GM03348 (cell line): ENCODE measurements at places on chromosomes 11 and 22.

GRCh38 chr11:72703267-72704008 lies 29.2 kb upstream of the PDE2A start:
- DNase-seq, result peak; percentile 97

DNA sequence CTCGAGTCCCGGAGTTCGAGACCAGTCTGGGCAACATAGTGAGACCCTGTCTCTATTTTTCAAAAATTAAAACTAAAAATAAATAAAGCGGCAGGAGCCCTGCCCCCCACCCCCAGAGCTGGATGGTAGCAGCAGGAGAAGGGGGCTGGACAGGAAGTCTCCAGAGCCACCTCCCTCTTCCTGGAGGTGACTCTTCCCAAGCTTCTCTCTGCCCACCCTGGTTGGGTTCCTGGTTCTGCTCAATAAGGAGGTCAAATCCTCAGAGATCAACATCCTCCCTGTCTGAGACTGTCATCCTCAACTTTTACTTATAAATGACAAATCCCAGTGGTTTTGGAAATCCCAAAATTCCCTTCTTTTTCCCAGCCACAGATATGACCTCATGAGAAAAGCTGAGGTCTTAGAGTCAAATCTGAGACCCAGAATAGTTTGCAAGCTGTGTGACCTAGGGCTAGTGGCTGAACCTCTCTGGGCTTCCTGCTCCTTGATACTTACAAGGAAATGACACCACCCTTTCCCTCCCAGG lies 987 bp downstream of the C1QTNF6 start:
- no peak for DNase-seq

DNA sequence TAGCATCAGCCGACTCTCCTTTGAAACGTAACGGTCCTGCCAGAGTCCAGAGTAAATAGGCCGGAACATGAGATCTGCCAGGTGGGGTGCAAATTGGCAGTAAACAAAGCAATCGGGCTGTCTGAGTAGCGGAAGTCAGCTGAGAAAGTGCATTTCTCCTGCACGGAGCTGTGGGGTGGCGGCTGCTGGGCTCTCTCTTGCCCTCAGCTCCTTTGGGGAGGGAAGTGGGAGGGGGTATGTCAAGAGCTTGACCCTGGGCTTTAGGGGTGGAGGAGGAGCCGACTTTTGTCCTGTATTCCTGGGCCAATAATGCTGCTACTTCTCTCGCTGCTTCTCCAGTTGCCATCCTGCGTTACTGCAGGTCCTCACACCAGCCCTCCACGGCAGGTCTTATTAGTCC lies 11.6 kb downstream of the GRIK4 start:
- DNase-seq, result no peak

GRCh38 chr11:19912958-19913892 lies 200.6 kb downstream of the NAV2 start:
- no peak for DNase-seq

DNA sequence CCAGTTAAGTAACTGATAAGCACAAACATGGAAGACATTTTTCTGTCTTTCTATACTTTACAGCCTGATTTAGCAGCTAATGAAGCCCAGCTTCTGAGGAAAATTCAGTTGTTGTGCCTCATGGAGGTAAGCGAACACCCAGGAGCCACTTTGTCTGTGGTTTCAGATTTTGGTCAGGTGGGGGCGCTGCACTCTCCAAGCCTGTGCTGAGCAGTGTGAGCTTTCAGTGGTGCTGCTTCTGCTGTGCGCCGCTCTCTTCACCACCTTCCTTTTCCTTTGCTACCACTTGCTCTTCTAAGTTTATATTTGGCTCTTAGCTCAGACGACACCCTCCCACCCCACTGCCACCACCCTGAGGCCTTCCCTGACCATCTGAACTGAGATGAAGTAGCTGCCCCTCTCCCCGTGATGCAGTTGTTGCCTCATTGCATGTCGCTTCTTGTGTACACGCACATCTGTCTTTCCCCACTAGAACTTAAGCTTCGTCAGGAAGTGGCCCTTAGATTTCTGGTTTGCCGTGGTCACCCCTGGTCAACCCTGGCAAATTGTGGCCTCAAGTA lies 14.0 kb downstream of the PSMD13 start:
- DNase-seq, result peak; percentile 71

DNA sequence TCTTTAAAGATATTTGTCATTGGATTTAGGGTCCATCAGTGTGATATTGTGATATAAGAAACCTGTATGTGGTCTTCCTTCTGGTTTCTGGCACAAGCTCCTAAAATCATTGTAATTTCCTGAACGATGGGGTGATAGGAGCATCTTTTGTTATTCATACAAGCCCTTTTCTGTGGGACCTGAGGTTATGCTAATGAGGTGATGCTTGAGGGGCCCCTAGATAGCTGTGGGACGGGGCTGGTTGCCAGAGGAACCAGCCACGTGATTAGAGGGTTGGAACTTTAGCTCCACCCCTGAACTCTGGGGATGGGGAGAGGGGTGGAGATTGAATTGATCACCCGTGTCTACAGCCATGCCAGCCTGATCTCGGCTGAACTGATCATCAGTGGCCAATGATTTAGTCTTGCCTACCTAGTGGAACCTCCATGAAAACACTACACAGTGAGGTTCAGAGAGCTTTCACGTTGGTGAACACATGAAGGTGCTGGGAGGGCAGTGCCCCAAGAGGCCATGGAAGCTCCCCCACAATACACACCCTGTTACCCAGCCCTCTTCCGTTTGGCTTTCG lies 62.8 kb downstream of the BCR start:
- no peak for DNase-seq

GRCh38 chr11:65814131-65814985 lies 19.4 kb upstream of the SNX32 start:
- DNase-seq, result no peak

DNA sequence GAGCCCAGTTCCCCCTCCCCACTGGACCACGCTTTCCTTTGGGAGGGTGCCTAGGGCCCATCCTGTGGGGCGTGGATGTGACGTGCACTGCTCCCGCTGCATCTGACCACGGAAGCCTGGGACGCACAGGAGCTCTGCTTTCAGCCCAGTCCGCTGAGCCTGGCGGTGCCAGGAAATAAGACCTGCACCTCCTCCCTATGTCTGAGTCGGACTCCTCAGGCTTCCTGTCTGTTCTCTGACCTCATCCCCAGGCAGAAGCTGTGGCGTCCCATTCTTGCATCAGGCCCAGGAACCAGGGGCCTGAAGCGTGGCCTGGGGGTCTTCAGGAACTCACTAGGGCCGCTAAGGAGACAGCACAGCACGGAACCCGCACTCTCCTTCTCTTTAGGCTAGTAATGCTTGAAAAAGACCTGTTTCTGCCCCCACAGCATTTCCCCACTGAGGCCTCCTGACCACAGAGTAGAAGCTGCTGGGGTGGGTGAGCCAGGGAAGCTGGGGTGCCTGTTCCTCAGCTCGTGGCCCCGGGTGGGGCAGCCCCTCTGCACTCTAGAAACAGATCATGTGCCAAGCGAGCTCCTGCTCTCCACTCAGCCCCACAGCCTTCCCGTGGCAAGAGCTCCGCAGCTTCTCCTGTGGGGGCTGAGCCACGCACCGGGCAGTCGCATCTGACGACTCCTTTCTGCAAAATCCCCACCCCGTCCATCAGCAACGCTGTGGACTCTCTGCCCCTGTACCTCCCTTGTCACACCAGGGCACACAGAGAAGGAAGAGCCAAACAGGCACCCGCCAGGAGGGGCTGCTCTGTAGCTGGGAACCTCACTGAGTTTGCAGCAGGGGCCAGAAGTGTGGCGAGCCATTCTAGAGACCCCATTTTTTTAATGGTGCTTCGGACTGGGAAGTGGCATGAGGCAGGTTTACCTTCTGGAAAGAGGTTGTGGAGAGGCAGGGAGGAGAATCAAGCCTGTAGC lies 22.6 kb downstream of the MOV10L1 start:
- peak; percentile 66 for DNase-seq

DNA sequence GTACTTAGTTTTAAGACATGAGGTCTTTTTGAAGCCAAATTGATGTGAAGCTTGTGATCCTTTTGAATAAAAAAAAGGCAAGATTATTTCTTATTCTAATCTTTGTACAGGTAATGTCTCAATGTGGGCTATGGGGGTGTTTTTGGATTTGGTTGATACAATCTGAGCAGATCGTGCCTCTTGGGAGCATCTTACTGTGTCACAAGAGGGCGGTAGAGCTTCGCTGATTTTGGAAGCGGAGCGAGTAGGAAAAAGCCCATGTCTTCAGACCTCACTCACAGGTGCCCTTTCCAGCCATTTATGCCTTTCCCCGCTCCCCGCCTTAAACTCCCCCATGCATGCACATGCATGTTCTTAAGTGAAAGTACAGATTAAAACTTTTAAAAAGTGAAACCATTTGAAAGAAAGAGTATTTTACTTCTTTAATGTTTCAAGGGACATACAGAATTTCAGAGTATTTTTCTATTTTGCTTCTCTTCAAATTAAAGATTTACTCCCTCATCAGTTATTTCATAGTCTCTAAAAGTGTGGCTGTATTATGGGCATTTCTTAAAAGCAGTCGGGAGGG lies 18.8 kb downstream of the DDX25 start:
- peak; percentile 82 for DNase-seq
